ENCODE measurements at places on chromosomes 5 and 9. TPM values are rescaled to one million over a fixed set of nuclear protein-coding genes. Genes with fewer than 3 reads are reported as not detected.

The TRAF2 gene
- total RNA-seq, result 11.3 TPM

The TXNDC8 gene
- not detected for total RNA-seq

The FBP2 gene
- 0.41 TPM for total RNA-seq

GRCh38 chr5:106171132-106171531 is 1499.6 kb downstream of the EFNA5 start:
- no peak for DNase-seq

GRCh38 chr9:107216329-107216728 is 66.8 kb upstream of the RAD23B start:
- DNase-seq, result no peak
